ENCODE measurements at places on chromosomes 5 and 9.

- DNase-seq: no peak
Measured at GRCh38 chr9:27539479-27540441, 10.1 kb upstream of the MOB3B start.

DNA sequence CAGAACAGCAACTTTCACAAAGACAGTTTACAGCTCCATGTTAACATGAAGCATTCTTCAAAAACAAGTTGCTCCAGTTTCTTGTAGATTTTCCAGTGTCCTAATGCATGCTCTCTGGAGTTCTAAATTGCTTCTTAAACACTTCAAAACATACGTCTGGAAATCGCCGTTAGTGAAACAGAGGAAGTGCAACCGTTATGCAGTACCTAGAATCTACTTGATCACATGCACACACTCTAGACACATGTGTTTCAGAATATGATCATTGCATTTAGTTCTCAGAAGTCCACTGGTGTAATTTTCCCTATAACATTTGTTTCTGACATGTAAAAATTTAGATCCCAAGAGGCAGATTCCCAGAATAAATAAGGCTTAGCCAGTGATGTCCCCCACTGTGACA is 41.1 kb upstream of the RUFY1 start:
- DNase-seq: no peak

DNA sequence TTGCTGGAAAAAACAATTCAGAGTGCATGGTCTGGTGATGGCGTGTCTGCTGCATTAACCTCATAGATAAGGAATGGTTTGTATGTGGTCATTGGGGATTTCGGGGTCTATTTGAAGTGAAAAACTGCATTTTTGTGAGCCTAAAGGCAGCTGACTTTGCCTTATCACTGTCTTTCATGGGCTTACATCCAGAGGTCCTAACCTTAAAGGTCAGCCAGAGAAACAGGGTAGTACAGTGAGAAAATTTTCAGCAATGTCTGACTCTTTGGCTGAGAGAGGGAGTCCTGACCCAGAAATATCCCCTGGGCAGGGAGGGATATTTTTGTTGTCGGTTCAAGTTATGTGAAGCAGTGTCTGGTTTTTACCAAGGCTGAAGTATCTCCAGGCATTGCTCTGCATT is 5.7 kb downstream of the PCSK5 start:
- DNase-seq: no peak

- peak; percentile 76 for DNase-seq
Measured at GRCh38 chr5:39198127-39198526, 21.2 kb downstream of the FYB1 start.

- peak; percentile 68 for DNase-seq
Measured at GRCh38 chr5:25544652-25545249, 900.0 kb upstream of the CDH10 start.
